ENCODE measurements at places on chromosomes 2 and 18.

- DNase-seq, result no peak
Measured at GRCh38 chr2:119216994-119217393, 6.6 kb upstream of the STEAP3 start.

DNA sequence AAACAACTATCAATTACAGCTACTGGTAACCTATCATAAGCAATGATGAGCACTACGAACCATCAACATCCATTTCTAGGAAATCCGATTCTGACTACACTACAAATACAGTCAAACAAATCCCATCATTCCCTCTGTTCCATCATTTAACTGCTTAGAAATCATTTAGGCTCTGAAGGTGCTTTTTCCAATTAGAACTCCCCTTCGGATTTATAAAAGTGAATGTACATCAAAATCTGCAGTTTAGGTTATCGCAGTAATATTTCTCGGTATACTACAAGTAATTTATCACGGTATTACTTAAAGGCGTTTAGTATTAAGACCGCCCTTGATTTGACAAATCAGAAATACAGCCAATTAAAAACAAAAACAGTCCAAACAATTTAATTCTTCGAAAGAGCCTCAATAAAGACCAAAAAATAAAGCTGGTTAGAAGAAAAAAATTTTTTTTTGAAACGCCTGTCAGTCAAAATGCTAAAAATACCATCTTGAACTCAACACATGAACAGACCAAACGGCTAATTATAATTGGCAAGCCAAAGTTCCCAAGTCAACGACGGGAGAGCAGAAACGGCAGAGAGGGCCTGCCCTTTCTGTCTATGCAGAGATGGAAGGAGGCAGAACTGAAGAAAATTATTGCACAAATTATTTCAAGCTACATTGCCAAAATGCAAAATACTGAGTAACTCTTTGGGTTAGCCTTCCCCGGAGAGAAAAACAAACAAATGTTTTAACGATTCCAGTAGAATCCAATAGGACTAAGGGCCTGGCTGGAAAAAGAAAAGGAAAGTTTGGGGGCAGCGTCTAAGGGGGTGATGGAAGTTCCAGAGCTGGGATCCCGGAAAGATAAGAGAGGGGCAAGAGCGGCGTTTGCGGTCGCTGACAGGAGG is 1.2 kb downstream of the VPS54 start:
- DNase-seq, result peak; percentile 23

DNA sequence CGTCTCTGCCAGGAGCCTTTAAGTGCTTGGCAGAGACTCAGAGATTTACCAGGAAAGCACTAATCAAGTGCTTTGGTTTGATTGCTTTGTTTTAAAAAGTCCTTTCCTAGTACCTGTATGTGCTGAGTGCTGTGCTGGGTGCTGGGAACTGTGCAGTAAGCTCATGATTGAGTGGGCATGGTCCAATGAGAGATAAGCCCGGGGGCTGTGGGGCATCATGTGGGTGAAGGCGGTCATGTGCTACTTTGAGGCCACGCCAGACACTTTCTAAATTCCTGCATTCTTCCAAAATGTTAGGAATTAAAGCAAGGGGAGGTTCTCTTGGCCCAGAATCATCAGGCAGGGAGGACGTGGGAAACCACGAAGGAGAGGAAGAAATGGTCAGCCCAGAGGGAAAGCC is 109.0 kb downstream of the ACAA2 start:
- no peak for DNase-seq

DNA sequence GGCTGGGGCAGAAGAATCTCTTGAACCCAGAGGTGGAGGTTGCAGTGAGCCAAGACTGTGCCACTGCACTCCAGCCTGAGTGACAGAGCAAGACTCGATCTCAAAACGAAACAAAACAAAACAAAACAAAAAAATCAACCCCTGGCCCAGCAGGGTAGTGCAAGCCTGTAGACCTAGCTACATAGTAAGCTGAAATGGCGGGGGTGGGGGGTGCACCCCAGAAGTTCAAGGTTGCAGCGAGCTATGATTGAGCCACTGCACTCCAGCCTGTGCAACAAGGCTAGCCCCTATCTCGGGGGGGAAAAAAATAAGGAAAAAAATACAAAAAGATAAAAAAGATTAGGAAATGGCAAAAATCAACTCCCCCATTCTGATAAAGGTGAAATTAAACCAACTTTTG is 6.4 kb downstream of the ATL2 start:
- DNase-seq, result no peak

DNA sequence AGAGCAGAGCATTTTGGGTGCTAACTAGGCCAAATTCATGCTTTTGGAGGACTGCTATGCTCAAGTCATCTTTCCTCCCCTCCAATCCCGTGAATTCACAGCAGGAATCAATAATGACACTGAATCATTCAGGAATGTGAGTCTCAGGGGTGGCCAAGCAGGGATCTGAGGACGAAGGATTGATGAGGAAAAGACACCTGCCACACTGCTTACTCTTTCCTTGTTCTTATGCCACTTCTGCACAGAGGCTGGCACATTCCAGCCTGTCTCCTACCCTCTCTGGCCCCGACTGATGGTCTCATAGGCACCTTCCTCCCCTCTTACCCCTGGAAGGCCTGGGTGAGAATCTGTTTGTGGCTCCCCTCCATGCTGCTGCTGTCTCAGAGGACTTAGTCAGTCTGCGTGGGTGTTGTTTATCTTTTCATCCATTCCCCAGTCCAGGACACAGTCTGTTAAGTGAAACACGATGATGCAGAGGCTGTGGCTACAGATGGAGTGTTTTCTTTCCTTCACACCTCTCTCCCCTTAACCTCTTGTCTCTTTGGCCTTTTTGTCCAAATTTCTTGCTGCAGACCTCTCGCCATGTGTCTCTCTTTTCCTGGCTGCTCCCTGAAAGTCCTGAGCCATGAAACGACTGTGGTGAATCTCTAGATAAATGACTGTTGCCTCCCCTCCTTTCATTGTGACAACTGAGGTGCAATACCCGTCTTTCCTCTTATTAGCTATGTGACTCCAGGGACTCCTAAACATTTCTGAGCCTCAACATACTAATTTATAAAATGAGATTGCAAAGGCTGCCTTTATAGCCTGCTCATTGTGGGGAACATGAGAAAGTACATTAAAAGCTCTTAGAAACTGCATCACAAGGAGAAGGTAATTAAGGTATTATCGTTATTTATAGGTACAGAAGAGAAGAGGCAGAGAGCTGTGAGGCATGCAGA is 86.9 kb downstream of the RDH14 start:
- DNase-seq, result peak; percentile 71

GRCh38 chr2:50752237-50752636 is 279.7 kb downstream of the NRXN1 start:
- DNase-seq, result peak; percentile 21

- DNase-seq, result peak; percentile 4
Measured at GRCh38 chr2:220279840-220280239, 652.4 kb downstream of the SLC4A3 start.

DNA sequence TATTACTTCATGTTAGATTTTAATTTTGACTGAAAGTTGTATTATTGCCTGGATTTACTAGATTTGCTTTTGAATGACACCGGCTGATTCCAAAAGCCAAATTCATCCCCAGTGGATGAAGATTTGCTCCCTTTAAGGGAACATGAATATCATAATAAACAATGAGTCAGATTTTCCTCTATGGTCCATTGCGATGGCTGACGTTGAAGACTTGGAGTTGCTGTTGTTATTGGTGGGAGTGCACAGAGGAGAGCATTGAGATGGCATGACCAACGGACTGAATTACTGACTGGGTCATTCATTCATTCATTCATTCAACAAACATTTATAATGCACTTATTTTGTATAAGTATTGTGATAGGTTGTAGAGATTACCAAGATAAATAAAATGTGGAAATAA is 33.4 kb upstream of the LYPD1 start:
- peak; percentile 27 for DNase-seq

DNA sequence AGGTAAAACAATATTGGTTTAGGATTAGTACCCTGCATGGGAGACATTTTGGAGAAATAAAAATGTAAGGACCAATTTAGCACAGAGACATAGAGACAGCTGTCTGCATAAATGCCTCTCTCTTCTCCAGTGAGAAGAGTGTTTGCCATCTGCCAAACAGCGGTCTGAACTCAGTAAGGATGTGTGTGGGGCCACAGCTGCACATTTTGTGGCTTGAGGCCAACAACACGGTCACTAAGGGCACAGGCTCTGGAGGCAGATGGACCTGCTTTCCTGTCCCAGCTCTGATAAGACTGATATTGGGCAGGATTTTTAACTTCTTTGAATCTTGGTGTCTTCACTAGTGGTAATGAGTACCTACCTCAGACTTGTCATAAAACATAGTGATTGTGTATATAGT is 10.2 kb downstream of the ZBTB14 start:
- DNase-seq, result no peak

GRCh38 chr2:216349366-216349765 is 22.9 kb downstream of the MARCHF4 start:
- no peak for DNase-seq

DNA sequence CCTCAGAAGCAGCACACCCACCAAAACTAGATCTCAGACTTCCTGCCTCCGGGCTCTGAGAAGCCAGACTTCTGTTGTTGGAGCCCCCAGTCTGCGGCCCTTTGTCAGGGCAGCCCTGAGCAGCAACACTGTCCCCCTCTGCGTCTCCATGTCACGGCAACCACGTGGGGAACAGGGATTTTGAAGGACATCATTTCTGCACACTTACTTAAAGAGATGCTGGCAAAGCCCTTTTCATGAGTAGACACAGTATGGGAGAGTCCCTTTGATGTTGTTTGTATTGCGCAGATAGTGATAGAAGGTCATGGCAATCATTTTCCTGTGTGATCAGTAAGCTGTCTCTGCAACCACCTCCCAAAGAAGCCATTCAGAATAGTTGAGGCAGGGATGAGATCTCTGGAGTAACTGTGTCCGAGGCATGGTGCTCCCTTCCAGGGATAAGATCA is 69.1 kb upstream of the ID2 start:
- no peak for DNase-seq

GRCh38 chr18:57466307-57466706 is 31.1 kb downstream of the ONECUT2 start:
- DNase-seq, result peak; percentile 19

GRCh38 chr2:105592288-105592687 is 152.4 kb upstream of the NCK2 start:
- no peak for DNase-seq

- peak; percentile 43 for DNase-seq
Measured at GRCh38 chr2:191051825-191052778, 38.1 kb upstream of the STAT1 start.

DNA sequence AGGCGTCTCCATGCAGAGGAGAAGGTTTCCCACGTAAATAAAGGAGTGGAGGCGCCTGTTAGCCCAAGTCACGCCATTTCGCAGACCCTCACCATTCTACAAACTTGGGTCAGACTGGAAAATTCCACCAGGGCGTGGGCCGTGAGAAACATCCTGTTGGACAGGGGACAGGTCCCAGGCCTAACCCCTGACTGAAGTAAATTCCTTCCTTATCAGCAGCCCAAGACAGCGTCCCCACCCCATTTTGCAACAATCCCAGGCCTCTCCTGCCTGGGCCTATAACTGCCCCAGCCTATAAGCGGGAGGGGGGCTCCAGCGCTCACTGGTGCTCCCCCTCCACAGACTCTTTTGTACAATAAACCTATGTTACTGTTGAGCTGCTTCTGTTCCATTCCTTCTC is 57.3 kb upstream of the CBLN2 start:
- no peak for DNase-seq

GRCh38 chr2:194087089-194087958 is 1569.7 kb upstream of the SLC39A10 start:
- DNase-seq, result no peak

- no peak for DNase-seq
Measured at GRCh38 chr2:207823865-207824264, 54.2 kb upstream of the FZD5 start.

DNA sequence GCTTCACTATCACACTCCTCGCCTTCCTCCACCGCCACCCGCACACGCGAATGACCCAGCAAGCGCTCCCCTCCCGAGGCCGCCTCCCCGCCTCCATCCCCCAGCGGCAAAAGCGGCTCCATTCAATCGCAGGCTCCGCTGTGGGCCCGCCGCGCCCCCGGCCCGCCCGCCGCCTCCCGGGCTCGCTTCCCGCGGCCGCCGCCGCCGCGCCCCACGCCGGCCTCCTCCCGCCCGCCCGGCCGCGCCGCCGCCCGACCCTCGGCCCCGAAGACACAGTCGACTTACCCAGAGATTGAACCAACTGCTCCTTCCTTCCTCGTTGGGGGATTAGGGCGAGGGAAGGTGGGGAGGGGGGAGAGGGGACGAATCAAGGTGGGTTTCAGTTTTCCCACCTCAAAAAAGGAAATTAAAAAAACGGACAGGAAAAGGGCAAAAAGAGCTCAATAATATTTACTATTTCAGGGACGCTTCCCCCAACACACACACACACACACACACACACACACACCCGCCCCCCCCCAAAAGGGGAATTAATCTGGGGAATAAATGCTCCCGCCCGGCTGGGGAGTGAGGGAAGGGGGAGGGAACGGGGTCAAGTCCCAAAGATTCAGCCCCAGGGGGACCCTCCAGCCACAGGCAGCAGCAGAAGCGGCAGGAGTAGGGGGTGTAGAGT is 743 bp downstream of the XPO1 start:
- DNase-seq, result peak; percentile 14

- no peak for DNase-seq
Measured at GRCh38 chr2:183126635-183127034, 2.4 kb downstream of the NUP35 start.

DNA sequence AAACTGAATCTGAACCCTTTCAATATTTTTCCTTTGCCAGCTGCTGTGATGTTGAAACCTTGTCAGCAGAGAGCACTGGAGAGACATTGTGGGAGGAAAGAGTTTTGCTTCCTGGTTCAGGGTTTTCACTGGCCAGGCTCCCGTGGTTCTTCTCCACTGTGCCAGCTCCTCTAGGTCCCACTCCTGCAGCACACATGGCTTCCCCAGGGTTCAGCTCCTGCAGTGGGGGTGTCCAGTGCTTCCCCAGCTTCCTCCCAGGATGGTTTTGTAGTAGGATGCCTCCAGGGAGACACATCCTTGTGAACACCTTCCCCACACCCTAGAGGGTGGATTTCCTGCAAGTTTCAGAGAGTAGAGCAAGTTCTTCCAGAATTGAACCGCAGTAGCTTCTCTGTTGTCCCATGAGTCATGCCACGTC is 24.0 kb upstream of the SULT1C3 start:
- DNase-seq, result peak; percentile 27

GRCh38 chr2:159713631-159714246 is 1.4 kb downstream of the MARCHF7 start:
- DNase-seq, result peak; percentile 52

- no peak for DNase-seq
Measured at GRCh38 chr2:132255714-132256113, 94.0 kb upstream of the ANKRD30BL start.

DNA sequence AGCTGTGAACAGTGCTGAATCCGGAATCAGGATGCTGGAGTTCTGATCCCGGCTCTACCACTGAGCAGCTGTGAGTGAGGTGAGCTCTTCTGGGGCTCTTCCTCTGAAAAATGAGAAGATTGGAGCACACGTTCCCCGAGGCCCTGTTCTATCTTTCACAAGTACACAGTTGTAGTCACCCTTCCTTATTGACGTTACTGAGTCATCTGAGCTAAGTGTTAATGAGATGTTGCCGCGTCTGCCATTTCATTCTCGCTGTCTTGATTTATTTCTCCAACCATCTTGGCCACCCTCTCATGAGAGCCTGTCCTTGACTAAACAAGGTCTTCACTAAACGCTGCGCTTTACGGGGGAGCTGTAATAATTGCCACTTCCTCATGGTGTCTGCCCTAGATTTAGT is 31.9 kb upstream of the EFR3B start:
- no peak for DNase-seq

- DNase-seq, result no peak
Measured at GRCh38 chr18:35511833-35512232, 14.1 kb upstream of the INO80C start.

GRCh38 chr18:2887470-2887869 is 40.7 kb downstream of the EMILIN2 start:
- no peak for DNase-seq

- DNase-seq, result no peak
Measured at GRCh38 chr18:44945888-44946401, 265.3 kb downstream of the SETBP1 start.

Measured in fibroblast of gingiva (primary cell).